ENCODE measurements at places on chromosomes 5 and 9.

GRCh38 chr9:7123743-7124142 lies 366.0 kb downstream of the KDM4C start:
- no peak for DNase-seq

GRCh38 chr9:86965636-86966395 lies 18.5 kb upstream of the GAS1 start:
- no peak for DNase-seq

- no peak for DNase-seq
Measured at GRCh38 chr5:103109277-103109676, 10.7 kb downstream of the GIN1 start.

DNA sequence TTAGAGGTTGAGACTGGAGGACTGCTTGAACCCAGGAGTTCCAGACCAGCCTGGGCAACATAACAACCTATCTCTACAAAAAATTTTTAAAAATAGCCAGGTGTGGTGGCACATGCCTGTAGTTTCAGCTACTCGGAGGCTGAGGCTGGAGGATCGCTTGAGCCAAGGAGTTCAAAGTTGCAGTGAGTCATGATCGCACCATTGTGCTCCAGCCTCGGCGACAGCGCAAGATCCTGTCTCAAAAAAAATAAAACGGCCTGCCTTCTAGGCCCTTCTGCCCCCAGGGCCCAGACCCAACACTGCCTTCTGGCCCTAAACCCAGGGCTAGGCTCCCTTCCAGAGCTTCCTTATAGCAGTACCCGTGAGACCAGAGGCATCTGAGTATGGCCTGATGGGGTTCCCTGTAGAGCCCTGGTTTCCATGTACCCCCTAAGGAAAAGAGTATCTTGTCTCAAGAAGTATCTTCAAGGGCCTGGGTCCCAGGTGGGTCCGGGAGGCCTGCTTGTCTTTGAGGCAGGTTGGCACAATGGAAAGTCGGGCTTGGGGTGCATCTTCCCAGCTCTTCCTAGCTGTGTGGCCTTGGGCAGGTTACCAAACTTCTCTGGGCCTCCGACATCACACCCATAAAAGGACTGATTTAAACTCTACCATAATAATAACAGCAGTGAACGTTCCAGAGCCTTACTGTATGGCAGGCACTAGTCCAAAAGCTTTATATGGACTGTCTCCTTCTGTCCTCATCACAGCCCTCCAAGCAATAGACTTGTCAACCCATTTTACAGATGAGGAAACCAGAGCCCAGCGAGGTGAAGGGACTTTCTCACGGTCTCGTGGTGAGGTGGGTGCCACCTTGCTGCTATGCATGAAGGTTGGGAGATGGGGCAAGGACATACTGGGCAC lies 9.6 kb downstream of the LRRC8A start:
- DNase-seq, result no peak

- no peak for DNase-seq
Measured at GRCh38 chr9:98342098-98342819, 86.8 kb upstream of the TBC1D2 start.

GRCh38 chr5:158178535-158178934 lies 319.6 kb upstream of the CLINT1 start:
- no peak for DNase-seq

DNA sequence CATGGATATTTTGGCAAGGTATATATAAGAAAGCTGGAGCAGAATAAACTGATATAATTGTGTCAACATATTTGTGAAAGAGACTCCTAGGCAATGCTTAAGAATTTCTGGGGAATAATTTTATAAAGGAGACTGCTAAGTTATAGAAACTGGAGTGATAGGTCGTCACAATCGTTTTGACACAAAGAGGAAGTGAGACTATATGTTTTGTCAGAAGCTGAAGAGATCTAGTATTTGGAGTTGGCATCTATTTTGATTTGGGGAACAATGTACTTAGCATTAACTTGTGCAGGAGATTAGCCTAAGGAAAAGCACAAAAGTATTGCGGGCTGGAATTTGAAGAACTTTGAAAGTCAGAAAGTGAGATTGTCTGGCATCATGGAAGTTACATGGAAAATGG lies 582.5 kb downstream of the TAF11L14 start:
- no peak for DNase-seq

GRCh38 chr5:36367524-36367923 lies 65.8 kb upstream of the RANBP3L start:
- DNase-seq, result no peak

DNA sequence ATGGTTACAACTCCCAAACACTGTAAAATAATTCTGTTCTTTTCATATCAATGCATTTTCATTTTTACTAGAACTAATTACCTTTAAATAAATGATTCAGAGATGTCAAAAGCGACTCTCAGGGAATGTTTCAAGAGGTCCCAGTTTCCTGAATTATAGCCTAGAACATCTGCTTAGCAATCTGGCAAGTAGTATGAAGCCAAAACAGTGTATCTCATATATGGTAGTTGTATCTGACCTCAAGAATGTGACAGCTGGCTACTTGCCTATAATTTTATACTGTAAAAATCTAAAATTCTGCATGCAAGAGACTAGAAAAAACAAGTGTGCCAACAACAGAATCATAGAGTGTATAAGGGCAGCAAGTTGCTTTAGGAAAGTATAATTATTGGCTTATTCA lies 187.7 kb upstream of the POU5F2 start:
- DNase-seq, result no peak

DNA sequence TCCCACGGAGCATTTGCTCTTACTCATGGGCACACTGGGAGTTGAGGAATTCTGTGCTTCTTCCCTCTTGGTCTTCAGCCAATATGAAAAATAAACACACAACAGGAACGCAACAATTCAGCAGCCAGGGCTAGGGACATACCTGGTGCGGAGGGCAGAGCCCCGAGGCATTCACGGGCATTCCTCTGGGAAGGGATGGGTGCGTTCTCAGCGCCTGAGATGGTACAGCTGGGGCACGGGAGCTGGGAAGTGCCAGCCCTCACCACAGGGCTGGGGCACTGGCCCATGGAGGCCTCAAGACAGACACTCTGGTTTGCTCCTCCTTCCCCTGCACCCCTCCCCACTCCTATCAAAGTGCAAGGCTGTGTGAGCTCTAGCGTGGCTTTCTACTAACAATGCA lies 2.1 kb downstream of the SLC6A3 start:
- DNase-seq, result no peak

GRCh38 chr5:125043781-125044391 lies 297.4 kb upstream of the ZNF608 start:
- DNase-seq, result no peak

DNA sequence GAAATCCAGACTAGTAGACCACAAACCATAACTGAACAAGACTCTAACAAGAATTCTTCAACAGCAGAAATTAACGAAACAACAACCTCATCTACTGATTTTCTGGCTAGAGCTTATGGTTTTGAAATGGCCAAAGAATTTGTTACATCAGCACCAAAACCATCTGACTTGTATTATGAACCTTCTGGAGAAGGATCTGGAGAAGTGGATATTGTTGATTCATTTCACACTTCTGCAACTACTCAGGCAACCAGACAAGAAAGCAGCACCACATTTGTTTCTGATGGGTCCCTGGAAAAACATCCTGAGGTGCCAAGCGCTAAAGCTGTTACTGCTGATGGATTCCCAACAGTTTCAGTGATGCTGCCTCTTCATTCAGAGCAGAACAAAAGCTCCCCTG lies 68.6 kb downstream of the VCAN start:
- DNase-seq, result no peak
